ENCODE measurements at places on chromosomes 12 and 14.

- DNase-seq = no peak
Measured at GRCh38 chr12:57781801-57782200, 786 bp upstream of the TSFM start.

DNA sequence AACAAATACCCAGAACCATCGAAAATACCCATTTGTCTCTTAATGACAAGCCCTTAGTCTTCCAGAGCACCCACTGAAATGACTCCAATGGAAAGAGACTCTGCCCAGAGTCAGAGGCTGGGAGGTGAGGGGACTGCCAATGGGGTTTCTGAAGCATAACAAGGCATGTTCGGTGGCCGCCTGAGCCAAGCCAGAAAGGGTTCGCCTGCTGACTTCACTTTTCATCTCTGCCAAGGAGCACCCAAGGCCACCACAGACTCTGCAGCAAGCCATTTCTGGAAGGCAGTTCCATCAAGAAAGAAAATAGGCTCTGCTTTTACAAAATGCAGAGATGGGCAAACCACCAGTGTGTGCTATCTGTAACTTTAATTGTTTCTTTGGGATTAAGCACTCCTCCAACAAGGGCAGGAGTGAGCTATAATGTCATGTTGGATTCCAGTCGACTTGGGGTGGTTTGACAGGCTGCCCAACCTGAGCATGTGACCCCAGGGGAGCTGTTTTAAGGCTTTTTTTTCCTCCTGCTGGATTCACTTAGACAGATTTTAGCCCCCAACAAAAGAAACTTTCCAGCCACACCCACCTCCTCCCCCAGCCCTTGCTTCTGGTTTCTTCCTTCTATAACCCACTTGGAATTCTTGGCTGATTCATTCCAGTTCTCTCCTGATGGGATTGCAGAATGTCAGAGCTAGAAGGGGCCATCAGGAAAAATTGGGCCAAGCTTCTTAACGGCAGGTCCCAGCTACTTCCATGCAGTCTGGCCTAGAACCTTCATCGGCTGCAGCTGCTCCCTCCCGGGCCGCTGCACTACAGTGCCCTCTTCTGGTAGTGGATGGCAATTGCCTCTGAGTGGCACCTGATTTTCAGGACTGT lies 24.1 kb downstream of the CKAP4 start:
- no peak for DNase-seq

DNA sequence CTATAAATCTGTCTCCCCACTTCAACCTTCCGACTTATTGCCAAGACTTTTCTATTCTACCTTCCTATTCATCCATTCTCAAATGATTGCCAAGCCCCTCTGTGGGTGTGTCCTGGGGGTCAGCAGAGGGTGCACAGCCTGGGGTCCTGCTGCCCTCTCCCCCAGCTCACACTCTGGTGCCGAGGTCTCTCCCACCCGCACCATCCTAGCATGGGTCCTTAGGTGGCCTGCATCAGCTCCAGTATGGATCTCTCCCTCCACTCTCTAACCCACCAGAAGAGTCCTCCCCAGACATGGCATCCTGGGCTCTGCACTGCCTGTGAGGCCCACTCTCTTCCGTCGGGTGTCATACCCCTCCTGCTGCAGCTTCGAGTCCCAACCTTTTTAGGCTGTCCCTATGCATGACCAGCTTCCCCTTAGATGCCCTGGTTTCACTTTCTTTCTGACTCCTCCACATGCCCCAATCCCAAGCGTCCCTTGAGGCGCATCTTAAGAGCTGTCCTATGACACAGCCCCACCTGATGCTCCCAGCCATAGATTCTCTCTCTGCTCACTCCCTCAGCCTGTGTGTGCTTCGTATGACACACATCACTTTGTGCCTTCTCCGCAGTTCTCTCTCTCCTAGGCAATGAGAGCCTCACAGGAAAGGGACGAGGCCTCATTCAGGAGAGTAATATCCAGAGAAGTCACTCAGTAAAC lies 43.9 kb downstream of the GIT2 start:
- no peak for DNase-seq

DNA sequence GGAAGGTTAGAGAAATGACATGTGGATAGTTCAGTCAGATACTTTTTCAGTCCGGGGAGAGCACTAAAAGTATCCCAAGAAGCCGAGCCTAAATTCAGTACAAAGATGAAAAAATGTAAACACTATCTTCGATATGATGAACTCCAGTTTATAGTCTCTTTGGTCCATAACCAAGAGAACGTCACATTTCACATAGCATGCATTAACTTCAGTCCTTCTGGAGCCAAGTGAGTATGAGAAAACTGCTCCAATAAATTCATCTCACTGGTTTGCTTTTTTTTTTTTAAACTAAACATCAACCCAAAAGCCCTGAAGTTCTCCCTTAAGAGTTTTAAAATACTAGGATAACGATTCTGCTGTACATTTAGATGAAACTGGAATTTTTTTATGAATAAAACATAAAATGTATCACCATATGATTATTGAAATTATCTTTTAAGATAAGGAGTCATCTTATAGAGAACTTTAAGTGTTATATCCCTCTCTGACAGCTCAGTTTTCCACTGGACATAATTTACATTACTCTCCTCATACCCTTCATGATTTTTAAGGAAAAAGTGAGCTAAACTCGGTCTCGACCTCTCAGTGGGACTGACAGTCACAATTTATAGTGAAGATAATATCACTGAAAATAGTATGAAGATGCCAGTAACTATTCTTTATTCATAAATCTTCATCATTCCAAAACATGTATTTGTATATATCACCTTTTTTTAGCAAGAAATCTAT lies 841.5 kb upstream of the FLRT2 start:
- DNase-seq = no peak

- no peak for DNase-seq
Measured at GRCh38 chr12:48816143-48816854, 2.0 kb upstream of the CACNB3 start.

DNA sequence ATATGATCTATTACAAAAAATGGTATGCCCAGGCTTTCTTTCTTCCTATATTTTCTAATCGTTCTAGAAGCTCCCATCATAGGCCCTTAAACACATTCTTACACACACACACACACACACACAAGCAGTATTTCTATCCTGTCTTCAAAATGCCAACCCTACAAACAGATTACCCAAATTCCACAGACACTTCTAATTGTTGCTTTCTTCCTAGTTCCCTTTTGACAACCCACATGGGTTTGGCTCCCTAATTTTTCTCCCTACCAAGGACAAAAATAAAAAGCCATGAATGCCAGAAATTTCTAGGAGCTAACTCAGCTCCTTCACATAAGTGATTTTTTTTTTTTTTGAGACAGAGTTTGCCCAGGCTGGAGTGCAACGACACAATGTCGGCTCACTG lies 60.3 kb upstream of the NTF3 start:
- DNase-seq = no peak

- no peak for DNase-seq
Measured at GRCh38 chr12:119179335-119180021, 747 bp downstream of the HSPB8 start.

DNA sequence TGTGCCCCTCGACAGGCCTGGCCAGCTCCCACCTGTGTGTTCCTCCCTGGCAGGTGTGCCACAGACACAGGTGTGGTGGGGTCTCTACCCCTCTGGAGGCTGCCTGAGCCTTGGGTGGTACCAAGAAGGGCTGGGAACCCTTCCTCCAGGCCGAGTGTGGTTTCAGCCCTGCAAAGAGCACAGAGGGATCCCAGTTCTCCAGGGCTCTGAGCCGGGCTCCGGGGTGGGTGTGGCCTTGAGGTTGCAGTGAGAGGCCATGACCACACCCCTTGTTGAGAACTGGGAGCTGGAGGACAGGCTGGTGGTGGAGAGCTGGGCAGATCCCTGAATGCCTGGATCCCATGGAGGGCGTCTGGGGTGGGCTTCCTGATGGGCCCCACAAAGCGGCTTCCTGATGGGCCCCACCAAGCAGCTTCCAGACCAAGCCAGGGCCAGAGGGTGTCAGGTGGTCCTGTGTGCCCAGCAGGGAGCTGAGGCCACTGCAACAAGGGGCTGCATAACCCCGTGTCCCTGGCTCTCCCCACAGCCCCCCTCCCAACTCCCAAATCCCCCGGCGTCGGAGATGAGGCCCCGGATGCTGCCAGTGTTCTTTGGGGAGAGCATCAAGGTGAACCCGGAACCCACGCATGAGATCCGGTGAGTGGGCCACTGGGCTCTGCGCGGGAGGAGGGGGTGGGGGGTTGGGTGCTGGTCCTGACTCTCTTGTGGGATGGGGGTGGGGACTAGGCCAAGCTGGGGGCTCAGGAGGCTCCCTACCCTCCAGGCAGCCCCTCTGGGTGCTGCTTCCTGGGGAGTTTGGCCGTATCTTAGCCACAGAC lies 16.6 kb downstream of the RFLNA start:
- no peak for DNase-seq

- no peak for DNase-seq
Measured at GRCh38 chr14:39169541-39169900, 612 bp downstream of the TRAPPC6B start.

DNA sequence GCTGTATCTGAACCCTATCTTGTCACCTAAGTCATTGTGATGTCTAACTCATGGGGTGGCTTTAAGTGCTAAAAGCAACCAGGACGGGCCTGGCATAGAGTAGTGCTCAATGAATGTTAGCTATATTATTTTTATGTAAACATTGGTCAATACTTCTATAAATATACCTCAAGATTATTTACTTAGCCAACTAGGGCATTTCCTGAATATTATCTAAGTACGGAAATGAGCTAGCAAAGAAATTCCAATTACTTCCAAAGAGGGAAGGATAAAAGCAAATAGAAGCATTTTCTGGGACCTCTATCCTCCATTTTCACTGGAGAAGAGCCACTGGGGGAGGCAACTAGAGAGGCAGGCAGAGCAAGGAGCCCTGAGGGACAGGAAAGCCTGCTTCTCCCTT lies 20.6 kb downstream of the CCDC92 start:
- no peak for DNase-seq

DNA sequence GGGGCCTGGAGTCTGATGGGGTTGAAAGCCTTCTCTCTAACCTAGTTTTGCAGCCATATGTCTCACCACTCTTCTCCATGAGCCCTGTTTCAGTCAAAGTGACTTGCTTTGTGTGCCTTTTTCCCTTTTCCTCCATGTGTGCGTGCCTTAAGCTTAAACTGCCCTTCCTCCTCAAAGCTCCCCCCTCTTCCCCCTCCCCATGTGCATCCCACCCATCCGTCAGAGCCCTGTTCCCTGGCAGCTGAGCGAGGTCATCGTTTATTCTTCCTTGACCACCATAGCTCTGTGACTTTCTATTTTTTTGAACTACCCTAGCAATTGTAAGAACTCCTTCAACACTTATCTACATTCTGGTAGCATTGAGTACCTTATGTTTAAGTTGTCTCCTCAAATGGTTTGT lies 24.9 kb downstream of the SAMD4A start:
- DNase-seq = no peak

- DNase-seq = no peak
Measured at GRCh38 chr12:89363084-89363483, 10.8 kb upstream of the DUSP6 start.

GRCh38 chr14:41973178-41973577 lies 366.5 kb downstream of the LRFN5 start:
- DNase-seq = no peak

DNA sequence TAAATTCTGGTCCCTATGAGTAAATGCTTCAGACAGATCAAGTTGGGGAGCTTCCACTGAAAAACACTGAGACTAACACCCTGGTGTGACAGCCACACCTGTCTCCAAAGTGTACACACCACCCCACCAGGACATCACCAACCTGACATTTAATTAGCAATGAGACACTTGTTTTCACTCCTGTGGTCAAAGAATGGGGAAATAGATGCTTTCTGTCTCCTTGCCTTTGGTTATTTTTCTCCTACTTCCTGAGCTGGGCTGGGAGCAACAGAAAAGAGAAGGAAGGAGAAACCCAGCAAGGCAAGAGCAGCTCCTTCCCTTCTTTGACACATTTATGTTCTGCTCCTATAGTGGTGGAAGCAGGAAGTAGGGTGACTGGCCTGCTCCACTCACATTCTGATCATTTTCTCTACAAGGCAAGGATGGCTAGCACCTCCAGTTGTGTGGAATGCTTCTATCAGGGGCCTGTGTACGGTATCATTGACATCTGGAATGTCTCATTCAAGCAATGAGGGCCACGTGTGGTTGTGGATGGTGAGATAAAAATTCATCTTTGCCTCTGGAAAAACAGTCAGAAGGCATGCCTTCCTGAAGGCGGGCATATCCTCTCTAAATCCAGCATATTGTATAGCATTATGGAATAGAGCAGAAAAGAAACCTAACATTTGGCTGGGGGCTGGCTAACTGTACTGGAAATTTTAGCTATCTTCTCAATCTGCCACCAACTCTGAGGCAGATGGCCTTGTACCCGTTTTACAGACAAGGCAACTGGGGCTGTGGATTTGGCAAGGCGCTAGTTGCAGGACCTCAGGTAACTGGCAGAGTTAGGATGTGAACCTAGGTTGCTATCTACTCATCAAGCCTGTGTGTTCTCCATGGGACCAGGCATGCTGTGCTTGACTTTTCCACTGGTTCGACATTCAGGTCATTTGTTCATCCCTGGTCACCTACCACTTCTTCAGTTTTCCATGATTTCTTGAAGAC lies 24.8 kb upstream of the LGALS3 start:
- DNase-seq = no peak

- DNase-seq = no peak
Measured at GRCh38 chr14:99699861-99700260, 15.8 kb downstream of the CYP46A1 start.

DNA sequence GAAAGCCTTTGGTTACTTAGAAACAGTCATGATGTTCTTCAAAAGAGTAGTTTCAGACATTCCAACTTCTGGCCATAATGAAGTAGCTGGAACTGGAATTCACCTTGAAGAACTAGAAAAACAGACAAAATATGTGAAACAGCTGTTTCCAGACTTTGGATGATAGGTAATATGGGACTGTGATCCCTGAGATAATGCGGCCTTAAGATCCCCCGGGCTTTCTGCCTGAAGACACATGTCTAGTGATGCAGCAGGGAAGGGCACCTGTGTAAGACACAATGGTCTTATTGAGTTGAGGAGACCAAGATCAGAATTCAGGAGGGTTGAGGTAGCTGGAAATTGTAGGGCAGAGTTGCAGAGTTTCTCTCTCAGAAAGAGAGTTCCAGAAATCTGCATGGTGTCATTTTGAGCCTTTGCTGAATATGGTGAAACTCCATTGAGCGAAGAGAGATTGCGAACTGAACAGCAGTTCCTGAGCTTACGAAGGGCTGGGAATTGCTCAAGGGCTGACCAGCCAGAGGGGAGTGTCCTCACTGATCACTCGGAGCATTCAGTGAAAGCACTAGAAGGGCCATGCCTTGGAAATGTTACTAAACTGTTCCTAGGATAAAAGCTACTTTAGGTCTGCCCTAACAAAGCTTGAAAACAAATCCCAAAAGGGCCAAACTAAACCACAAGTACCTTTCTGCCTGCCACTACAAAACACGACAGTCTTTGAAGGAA lies 41.7 kb upstream of the FRS2 start:
- DNase-seq = no peak

DNA sequence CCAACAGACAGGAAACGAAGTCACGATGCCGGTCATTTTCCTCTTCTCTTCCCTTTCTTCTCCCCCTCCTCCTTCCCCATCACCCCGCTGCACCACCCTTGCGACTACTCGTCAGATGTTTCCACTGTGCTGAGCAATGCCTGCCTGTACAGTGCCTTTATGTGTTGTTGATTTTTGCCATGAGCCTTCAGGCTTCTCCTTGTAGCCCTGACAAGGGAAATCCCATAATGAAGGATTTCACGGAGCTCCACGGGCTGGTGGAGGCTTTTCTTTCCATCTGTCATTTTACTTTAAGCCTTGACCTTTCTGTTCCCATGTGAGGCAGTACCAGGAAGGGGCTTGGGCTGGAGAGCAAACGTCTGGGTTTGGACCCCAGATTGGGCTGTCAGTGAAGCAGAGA lies 28.7 kb upstream of the CCND2 start:
- no peak for DNase-seq

- DNase-seq = no peak
Measured at GRCh38 chr12:131327521-131328488, 374.1 kb downstream of the ADGRD1 start.

- DNase-seq = no peak
Measured at GRCh38 chr14:52783206-52783605, 8.2 kb downstream of the GNPNAT1 start.

Measured in esophagus squamous epithelium (tissue), 5 donors.